CD4-positive, alpha-beta T cell treated with Interleukin-17A for 1 hour (primary cell): ENCODE measurements at places on chromosomes 7 and 10.

- DNase-seq: no peak
Measured at GRCh38 chr10:61406242-61406641, 46.9 kb downstream of the TMEM26 start.

- DNase-seq: no peak
Measured at GRCh38 chr10:112467541-112468075, 20.6 kb downstream of the VTI1A start.

DNA sequence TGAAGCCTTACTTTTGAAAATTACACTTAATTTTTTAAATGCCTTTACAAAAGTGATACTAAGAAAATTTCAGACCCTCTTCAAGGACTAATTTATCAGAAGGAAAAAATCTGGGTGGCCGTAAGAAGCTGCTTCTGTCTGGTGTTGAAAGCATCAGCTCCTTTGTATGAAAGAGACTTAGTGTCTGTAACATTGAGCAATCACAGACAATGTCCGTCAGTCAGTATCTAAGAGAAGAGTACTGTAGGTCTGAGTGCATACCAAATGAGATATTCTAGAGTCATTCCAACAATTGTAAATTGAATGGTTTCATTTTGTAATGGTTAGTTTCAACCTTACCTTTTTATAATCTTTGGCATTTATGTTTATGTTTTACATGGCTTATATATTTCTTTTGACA is 11.1 kb upstream of the MDFIC start:
- DNase-seq: no peak

- no peak for DNase-seq
Measured at GRCh38 chr7:40316176-40316575, 181.4 kb downstream of the SUGCT start.

DNA sequence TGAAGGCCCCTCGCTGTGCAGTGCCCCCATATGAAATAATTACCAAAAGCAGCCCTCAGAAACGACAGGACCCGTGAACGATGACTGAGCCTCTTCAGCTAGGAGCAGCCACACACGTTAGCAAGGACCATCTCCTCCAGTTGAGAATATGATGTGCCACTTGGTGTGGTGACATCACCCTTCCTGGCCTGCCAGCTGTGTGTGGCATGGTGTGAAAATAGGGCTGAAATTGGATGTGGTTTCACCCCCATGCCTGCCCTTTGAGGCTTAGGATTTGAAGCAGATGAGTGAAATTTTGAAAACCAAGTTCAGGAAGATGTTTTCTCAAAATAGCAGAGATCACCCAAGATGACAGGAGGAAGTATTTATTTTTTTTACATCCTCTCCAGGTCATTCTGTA is 49.1 kb upstream of the BTBD16 start:
- no peak for DNase-seq
